ENCODE measurements at places on chromosomes 6 and 20.

DNA sequence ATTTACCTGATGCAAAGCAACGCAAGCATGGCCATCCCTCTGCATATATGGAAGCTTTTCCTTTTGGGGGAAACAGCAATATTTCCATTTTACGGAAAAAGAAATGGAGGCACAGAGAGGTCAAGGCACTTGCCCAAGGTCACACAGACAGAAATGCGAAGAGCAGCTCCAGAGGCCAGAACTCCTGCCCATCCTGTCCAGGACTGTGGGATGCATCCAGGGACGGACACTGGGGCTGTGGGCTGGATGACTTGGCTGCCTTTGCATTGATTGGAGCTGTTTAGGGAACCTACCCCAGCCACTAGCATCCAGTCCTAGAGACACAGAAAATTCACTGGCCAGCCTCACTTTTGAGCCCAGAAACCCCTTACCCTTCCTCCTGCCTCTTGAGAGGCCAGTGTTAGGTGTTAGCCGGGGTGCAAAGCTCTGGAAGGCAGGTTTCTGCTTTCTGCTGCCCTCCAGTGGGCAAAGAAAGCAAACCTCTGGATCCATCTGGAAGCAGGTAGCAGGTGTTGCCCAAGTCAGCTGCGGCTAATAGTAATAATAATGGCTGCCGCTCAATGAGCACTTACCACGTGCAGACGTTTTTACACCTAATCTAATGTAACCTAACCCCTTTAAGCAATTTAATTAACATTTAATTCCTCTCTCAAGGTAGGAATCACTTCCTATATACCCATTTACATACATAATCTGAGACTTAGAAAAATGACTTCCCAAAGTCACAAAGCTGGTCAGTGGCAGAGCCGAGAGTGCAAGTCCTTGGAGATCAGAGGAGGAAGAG, 31.7 kb upstream of the CCN5 start:
- no peak for DNase-seq

- no peak for DNase-seq
Measured at GRCh38 chr6:5712349-5713215, 294.1 kb downstream of the NRN1 start.

DNA sequence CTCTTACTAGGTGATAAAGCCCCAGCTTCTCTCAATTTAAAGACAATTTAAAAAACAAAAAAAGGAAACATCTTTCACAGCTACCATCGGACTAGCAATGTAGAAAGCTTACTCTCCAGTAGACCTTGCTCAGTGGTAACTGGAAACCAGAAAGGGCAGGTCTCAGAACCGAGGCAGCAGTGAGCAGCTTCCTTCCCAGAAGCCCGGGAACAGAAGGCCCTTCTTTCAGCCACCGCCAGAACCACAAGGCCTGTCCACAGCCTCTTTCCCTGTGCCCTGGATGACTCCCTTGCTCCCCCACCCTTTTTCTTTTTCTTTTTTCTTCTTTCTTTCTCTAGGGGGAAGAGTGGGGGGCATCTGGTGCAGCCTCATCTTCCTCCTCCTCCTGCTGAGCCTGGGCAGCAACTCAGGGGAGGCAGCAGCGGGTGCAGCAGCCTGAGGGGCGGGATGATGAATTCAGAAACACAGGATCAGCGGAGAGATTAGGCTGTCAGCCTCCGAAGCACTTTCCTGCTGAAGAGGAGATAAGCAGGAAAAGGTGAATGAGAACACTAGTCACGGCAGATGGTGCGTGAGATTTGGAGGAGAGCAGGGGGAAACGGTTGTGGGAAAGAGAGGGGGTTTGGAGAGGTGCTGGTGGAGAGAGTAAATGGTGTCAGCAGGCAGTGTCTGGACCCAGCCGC, 158.5 kb downstream of the ID4 start:
- DNase-seq: no peak

DNA sequence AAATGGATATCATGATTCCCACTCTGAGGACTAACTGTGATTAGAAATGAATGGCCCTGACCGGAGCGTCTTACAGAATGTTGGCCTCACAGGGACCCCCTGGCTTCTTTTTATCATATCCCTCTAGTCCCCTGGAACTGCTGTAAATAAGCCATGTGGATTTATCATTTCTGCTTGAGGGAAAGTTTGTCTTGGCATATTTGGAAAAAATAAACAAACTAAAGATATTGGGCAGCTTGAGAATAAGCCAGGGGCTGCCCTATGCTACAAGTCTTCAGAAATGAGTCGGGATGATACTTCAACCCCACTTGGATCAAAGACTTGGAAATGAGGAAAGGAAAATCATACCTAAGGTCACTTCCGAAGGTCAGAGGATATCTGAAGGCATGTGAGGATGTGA, 179.1 kb downstream of the THBS2 start:
- DNase-seq: no peak

- DNase-seq: no peak
Measured at GRCh38 chr20:17233626-17234025, 6.8 kb downstream of the PCSK2 start.

GRCh38 chr6:112842330-112842685, 495.2 kb downstream of the RFPL4B start:
- DNase-seq: no peak

DNA sequence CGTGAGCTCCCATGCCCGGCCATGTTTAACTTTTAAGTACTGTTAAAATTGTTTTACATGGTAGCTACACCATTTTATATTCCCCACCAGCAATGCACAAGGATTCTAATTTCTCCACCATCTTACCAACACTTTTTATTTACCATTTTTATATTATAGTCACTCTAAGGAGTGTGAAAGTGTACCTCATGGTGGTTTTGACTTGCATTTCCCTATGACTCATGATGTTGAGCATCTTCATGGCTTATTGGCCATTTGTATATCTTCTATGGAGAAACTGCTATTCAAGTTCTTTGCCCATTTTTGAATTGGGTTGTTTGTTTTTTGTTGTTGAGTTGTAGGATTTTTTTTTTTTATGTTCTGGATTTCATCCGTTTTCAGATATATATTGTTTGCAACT, 15.6 kb upstream of the BPHL start:
- no peak for DNase-seq

DNA sequence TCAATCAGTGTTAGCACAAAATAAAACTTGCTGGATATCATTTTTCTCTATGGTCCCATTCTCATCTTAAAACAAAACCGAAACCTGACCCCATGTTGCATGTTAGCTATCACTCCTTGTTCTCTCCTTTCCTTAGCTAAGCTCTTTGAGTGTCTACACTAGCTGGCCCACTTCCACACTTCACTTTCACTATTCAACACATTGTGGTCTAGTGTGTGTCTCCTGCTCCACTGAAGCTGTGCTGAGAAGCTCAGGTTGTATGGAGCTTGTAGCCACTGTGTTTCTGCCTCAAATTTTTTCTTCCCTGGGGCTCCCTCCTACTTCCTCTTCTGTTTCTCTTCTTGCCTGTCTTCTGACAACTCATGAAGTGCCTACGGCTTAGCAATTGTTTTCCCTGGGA, 223.0 kb downstream of the NKAIN2 start:
- DNase-seq: no peak

DNA sequence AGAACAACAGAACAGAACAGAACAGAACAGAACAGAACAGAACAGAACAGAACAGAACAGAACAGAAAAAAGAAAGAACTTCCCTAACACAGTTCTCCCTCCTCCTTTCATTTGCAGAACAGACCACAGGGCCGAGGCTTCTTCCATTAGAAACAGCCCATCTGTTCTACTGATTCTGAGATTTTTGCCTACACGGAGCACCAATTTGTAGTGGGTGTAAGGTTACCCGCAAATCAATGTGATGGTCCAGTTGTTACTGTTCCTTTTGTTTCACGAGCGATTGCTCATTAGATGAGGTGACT, 734 bp upstream of the OGFRL1 start:
- DNase-seq: no peak

DNA sequence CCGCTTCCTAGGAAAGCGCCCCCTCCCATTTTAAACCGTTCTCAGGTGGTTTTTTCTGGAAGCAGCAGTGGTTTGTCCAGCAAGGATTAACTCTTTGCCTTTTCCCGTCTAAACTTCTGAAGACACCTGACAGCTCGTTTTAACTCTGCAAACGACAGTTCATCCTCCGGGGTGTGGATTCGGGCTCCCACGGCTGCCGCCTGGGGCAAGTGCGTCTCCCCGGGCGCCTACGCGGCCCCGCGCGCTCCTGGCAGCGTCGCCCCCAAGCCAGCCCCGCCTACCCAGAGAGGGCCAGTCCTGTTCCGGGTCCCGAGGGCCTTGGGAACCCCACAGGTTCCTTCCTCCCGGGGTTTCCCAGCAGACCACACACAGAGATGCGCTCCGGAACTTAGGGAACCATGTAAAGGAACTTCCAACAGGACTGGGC, 54.4 kb downstream of the PRR18 start:
- no peak for DNase-seq

- no peak for DNase-seq
Measured at GRCh38 chr20:56637576-56637975, 8.5 kb downstream of the TFAP2C start.

DNA sequence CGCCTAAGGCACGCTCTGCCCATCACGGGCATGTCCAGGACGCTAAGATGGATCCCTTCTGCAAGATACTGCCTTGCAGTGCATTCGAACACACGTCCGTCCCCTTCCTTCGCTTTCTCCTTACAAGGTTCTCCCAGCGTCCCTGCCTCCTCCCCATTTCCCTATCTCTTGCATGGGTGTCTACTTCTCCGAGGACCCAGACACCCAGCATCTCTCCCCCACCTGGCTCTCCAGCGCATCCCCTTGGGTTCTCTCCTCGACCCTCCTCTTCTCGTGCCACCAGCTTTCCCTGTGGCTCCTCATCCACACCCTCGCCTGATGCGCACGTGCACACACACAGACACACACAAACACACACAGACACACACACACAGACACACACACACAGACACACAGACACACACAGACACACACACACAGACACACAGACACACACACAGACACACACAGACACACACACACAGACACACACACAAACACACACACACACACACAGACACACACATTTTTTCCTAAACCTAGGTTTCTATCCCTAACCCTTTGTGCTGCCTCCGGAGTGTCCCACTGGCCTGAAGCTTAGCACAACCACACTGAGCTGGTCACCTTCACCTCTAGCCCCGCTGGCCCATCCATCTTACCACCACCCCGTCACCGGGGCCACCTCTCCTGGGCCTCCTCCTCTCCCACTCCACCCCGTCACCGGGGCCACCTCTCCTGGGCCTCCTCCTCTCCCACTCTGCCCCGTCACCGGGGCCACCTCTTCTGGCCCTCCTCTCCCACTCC, 31.9 kb downstream of the ANKRD60 start:
- DNase-seq: no peak

DNA sequence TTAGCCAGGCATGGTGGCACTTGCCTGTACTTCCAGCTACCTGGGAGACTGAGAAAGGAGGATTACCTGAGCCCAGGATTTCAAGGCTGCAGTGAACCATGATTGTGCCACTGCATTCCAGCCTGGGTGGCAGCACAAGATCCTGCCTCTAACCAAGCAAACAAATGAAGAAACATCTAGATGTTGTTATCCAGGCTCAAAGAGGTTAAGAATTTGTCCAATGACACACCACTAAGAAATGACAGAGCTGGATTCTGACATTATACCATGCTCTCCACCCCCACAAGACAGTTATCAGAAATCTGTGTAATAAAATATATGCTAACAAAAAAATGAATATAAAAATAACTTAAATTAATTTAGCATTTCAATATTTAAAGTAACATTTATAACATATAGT, 925.5 kb upstream of the SLC35B3 start:
- DNase-seq: no peak

DNA sequence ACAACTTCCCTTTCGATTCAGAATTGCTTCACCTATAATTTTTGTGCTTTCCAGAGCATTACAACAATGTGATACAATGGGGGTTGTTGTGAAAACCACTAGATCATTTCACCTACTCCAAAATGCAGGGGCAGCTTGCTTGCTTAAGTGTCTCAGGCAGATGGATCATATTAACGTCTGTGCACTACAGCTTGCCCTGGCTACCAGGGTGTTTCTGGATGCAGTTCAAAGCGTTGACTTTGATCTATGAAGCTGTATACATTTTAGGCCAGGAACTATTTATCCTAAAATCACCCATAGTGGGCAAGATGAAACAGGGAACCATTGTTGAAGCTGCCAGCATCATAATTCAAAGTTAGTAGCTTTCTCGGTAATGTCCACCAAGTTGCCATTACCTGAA, 339.5 kb upstream of the HSF2 start:
- DNase-seq: no peak

GRCh38 chr20:4038047-4038459, 22.7 kb upstream of the RNF24 start:
- DNase-seq: peak; percentile 58

DNA sequence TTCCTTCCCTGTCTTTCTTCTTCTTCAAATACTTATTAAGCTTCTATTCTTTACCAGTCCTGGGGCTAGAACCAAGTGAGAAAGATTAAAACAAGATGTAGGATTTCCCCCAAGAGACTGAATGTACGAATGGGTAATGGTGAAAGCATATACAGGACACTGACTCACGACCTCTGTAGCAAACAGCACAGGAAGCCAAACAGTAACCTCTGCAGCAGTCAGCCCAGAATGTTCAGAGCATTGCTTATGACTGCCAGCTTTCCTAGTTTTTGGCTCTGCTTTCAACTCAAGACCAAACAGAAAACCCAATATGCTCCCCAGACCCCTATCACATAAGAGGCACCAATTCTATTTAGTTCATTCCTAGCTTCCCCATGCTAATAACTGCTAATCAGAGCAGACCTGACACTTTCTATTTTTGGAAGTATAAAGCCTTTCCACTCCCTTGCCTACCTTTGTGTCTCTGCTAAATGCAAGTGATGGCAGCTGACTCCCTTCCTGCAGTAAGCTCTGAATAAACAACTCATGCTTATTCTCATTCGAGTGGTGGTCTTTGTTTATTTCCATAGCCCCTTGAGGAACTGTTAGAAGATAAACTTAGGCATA, 690.6 kb downstream of the EPM2A start:
- DNase-seq: no peak

- no peak for DNase-seq
Measured at GRCh38 chr20:41057999-41058673, 29.5 kb downstream of the TOP1 start.

GRCh38 chr20:32483351-32484224, 101.5 kb downstream of the NOL4L start:
- DNase-seq: peak; percentile 30

- DNase-seq: no peak
Measured at GRCh38 chr6:44115866-44116265, 11.4 kb downstream of the MRPL14 start.

GRCh38 chr6:41733360-41733706, 2.1 kb downstream of the TFEB start:
- no peak for DNase-seq

GRCh38 chr20:34112600-34113101, 608 bp upstream of the EIF2S2 start:
- no peak for DNase-seq

GRCh38 chr6:71486461-71486860, 197.8 kb downstream of the OGFRL1 start:
- no peak for DNase-seq

DNA sequence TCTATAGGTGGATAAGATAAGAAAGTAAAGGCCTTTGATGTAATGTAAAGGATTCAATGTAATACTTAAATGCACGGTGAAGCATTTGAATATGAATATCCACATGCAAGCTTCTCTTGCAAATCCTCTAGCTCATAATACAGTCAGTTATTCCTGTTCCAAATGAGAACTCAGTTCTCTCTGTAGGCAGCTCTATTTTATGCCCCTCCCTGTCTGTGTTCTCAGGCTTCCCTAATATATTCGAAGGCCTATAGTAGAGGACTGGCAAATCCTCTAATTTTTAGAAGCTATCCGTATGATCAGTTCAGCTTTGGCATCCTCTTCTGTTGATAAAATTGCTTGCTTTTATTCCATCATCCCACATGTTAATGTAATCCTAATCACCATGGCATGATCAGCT, 200.2 kb downstream of the UBE3D start:
- no peak for DNase-seq

- no peak for DNase-seq
Measured at GRCh38 chr20:34986311-34987287, 30.9 kb downstream of the MYH7B start.

Data from stimulated activated CD4-positive, alpha-beta T cell treated with anti-CD3 and anti-CD28 coated beads, Interleukin-1b, Interleukin-23, amount 100 ng/mL, for 1 hour (primary cell).